SJCRH30 (cell line): ENCODE measurements at places on chromosomes 13 and 19. TPM values are rescaled to one million over a fixed set of nuclear protein-coding genes. Genes with fewer than 3 reads are reported as not detected.

HTR2A gene
- 0.02 TPM in 1 of 2 replicates, not detected in the other for total RNA-seq

GRCh38 chr19:1239796-1240737, 1.5 kb upstream of the ATP5F1D start:
- peak; percentile 87 for DNase-seq

DNA sequence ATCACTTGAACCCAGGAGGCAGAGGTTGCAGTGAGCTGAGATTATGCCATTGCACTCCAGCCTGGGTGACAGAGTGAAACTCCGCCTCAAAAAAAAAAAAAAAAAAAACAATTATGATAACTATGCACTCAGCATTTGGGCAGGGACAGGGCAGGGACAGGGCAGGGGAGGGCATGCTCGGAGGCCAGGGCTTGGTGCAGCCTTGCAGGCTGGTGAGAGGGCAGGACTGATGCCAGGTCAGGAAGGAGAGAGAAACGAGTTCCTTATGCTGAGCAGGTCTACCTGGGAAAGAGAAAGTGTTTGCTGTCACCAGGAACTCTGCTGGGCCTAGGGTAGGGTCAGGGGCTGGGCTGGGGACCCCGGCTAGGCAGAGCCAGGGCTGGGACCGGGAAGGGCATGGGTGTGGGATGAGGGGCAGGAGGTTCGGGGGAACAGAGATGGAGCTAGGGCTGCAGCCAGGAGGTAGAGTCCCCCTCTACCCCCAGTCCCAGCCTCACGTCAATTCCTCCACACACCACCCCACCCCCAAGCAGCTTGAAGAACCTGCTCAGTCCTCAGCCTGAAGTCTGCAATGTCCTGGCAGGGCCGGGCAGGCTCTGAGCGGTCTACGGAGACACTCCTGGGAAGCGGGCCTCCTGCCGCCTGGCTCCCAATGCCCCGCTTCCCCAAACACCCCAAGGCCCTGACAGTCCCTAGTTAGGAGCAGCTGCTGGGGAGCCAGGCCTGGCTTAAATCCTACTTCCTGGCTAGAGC, 2.8 kb downstream of the FXYD3 start:
- DNase-seq = no peak

DNA sequence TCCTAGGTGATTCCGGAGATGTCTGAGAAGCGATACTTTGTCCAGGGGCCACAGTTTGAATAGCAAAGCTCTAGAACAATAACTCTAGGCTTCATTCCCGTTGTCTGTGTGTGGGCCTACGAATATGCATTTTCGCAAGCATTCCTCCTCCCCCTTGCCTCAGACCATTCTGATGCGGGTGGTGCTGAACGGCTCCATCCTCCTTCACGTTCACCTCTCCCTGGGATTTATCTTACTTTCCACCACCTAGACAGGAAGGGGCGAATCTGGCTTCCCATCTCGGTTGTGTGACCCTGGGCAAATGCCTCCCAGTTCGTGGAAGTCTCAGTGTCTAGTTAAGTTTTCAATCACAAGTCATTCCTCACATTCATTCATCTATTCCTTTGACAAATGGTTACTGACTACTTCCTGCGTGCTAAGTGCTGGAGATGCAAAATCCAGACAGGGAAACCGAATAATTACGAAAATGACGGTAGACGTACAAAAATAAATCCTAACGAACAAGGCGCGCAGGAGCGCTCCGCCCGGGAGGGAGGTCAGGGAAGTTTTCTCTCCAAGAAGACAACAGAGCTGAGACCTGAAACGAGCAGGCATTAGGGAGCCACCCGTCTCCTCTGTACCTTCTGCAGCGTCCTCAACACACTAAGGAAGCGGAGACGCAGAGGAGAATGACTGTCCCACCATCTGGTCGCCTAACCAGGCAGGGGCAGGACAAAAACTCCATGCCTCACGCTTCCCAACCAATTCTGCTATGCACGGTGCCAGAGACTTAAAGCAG, 1.3 kb upstream of the CNOT3 start:
- no peak for DNase-seq

- no peak for DNase-seq
Observed at GRCh38 chr13:113937073-113937472, 36.8 kb downstream of the C13orf46 start.

- no peak for DNase-seq
Observed at GRCh38 chr19:46063201-46063600, 22.4 kb upstream of the IGFL4 start.

DNA sequence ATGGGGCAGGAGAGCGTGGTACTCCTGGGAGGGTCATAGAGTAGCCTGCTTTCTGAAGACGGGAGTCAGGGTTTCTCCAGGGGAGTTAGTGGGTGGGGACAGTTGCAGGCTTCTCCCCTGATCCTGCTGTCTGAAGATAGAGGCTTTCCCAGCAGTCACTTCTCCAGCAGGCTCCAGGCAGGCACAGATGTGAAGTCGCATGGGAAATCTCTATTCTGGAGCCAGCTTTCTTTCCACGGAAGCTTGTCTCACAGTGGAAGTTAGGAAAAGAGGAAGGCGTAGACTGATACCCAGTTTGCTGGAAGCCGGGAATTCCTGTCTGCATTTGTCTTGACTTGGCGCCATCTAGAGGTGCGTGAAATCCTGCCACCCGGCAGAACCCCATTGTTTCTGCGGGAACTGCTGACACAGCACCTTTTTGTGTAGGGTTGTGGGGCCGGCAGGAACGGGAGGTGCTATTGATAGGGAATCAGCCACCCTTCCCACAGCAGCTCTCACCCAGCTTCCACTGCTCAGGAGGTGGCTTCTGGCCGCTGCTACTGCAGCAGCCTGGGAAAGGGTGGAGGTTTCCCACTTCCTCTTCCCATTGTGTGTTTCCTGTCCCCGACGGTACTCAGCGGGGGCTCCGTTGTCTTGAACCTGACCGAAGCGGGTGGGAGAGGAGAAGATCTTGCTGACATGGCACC, 28.5 kb upstream of the NPAS1 start:
- peak; percentile 89 for DNase-seq
